ENCODE measurements at places on chromosomes 1 and 21.

DNA sequence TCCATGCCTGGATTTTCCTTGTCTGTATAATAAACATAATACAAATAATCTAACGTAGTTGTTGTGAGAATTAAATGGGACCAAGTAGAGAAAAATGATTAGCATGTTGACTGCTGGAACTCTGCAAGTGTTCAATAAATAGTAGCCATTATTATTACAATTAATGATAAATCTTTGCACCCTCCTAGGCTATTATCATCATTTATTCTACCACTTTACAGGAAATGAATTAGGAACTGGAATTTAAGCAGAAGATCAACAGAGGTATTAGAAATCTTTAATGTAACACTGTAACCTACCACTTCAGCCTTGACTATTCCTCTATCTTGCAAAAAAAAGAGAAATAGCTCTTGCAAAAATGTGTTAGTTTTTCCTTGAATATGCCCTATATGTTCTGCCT is 61.9 kb upstream of the TTC39A start:
- no peak for DNase-seq

- DNase-seq = peak; percentile 95
Measured at GRCh38 chr1:203326830-203327683, 21.7 kb downstream of the BTG2 start.

DNA sequence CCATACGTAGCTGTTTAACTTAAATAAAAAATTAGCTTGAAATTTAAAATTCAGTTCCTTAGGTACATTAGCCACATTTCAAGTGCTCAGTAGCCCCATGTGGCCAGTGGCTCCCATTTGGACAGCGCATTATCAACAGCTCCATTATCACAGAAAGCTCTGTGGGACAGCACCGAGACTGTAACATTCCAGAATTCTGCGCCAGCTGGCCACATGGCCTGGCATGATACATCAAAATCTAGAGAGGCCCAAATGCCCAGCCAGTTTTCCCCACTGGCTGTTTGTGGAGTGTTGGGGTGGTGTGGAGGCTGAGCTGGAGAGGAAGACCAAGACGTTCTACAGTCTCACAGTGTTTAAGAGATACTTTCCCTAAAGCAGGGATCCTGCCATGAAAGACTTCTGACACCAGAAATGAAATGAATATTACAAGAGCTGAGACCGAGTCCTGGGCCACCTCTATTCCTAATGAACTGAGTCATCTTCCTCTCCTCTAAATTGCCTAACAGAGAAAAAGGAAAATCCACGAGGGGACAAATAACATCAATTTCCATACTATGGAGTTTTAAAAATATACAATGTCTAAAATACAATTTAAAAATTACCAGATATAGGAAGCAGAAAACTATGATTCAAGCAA is 27.3 kb upstream of the ACTA1 start:
- no peak for DNase-seq

DNA sequence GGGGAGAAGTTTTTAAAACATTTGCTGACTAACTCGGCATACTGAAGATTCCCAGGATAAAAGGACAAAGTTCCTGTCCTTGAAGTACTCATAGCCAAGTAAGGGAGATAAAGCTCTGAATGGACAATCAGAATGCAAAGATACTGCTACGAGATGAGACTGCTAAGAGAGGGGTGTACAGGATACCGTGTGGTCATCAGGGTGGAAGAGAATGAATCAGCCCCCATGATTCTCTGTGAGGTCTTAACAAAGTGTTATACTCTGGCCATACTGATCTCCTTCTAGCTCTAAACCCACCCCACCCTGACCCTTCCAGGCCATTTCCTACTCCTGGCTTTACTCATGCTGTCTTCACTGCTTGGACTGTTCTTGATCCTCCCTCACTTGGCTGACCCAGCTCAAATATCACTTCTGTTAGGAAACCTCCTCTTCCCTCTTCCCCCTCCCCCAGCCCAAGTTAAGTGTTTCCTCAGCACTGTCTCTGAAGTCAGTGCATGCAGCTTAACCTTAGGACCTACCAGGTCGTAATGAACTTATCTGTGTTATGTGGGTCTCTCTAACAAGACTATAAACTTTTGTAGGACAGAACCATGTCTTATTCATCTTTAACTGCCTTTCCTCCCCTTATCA is 15.8 kb upstream of the MAGOH start:
- DNase-seq = no peak

DNA sequence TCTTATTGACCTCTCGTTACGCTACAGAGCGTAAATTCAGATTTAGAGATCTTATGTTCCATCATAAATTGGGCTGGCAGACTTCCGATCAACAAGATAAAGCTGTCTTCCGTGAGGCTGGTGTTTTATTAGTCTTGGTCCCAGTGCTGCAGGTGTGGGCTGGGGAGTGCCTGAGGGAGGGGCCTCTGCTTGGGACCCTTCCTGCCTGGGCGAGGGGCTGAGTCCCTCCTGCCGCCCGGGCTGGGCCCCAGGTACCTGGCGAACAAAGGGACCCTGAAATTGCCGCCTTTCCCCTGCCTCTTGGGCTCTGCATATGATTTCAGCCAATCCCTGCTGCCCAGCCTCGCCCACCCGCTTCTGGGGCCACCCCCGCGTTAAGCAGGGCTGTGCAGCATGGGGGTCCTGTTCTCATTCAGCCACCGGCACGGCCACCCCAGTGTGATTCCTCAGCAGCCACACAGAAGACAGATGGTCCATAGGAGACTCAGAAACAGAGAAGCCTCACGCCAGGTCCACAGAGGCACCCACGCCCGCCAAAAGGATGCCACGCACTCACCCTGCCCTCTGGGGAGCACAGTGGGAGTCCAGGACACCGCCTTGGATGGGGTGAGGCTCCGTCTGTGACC is 6.1 kb upstream of the SAMD11 start:
- DNase-seq = no peak

Measured in stimulated activated naive CD4-positive, alpha-beta T cell treated with Interleukin-2 at 50 U/mL for 16 hours (primary cell).